ENCODE measurements at places on chromosomes 12 and 14.

- DNase-seq = no peak
These were observed 146.3 kb upstream of the KRAS start for GRCh38 chr12:25397001-25397400.

- DNase-seq = no peak
These were observed 33.6 kb upstream of the COX6A1 start for GRCh38 chr12:120404271-120404670.

GRCh38 chr14:75090353-75090752 lies 20.9 kb downstream of the ZC2HC1C start:
- no peak for DNase-seq

- no peak for DNase-seq
These were observed 20.2 kb downstream of the DCAF4 start for GRCh38 chr14:72946491-72946890.

GRCh38 chr12:76030341-76031080 lies 1.1 kb downstream of the PHLDA1 start:
- peak; percentile 45 for DNase-seq

GRCh38 chr12:48852734-48853688 lies 1.0 kb upstream of the DDX23 start:
- DNase-seq = peak; percentile 84

- DNase-seq = no peak
These were observed 74.7 kb downstream of the PRORP start for GRCh38 chr14:35197015-35197414.

DNA sequence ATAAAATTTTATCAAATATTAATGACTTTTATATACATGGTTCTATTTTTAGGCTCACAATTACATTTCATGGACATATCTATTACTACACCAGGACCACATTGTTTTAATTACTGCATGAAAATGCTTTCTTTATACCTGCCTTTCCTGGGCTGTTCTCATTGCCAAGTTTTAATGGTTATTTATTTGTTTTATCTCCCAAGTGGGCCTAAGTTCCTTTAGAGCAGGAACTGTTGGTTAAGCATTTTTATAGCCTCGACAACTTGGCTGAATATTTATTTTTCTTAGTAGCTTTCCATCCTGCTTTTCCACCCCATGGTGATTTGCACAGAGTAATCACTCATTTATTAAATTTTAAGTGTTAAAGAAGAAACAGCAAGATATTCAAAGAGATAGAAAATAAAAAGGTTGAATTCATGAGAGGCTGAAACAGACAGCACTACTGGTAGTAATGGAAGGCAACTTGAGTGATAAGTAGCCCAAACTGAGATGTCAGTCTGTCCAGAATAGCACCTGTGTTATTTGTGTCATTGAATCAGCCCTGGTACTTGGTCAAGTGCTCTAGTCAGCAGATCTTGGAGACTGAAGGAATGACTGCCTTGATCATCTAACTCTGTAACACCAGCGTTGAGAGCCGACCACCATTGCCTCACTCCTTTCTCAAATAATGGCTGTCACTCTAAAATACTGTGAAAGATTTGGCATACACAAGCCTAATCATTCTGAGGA lies 119.1 kb upstream of the EGLN3 start:
- no peak for DNase-seq

- no peak for DNase-seq
These were observed 178.9 kb upstream of the MGAT4C start for GRCh38 chr12:86435053-86435452.

- no peak for DNase-seq
These were observed 27.9 kb downstream of the ACTN1 start for GRCh38 chr14:68951035-68951797.

- no peak for DNase-seq
These were observed 126.2 kb downstream of the RFLNA start for GRCh38 chr12:124420996-124421674.

- no peak for DNase-seq
These were observed 13.9 kb upstream of the AVPR1A start for GRCh38 chr12:63164911-63165310.

- DNase-seq = no peak
These were observed 55.2 kb downstream of the TMCC3 start for GRCh38 chr12:94595152-94595551.

GRCh38 chr14:64531567-64531966 lies 9.0 kb upstream of the HSPA2 start:
- DNase-seq = no peak

DNA sequence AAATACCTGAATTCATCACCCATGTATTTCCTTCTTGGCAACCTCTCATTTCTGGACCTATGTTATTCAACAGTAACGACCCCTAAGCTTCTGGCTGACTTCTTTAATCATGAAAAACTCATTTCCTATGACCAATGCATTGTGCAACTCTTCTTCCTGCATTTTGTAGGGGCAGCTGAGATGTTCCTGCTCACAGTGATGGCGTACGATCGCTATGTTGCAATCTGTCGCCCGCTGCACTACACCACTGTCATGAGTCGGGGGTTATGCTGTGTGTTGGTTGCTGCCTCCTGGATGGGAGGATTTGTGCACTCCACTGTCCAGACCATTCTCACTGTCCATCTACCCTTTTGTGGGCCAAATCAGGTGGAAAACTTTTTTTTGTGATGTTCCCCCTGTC lies 356 bp downstream of the OR4Q2 start:
- DNase-seq = no peak

- DNase-seq = no peak
These were observed 737.6 kb downstream of the SLC16A7 start for GRCh38 chr12:60333461-60333860.

GRCh38 chr12:11687528-11687927 lies 38.1 kb downstream of the ETV6 start:
- no peak for DNase-seq

- DNase-seq = no peak
These were observed 12.8 kb downstream of the DIP2B start for GRCh38 chr12:50517421-50518048.

GRCh38 chr14:105851716-105852377 lies 325.5 kb downstream of the TMEM121 start:
- DNase-seq = no peak

GRCh38 chr14:23054000-23054811 lies 3.1 kb downstream of the CDH24 start:
- no peak for DNase-seq

DNA sequence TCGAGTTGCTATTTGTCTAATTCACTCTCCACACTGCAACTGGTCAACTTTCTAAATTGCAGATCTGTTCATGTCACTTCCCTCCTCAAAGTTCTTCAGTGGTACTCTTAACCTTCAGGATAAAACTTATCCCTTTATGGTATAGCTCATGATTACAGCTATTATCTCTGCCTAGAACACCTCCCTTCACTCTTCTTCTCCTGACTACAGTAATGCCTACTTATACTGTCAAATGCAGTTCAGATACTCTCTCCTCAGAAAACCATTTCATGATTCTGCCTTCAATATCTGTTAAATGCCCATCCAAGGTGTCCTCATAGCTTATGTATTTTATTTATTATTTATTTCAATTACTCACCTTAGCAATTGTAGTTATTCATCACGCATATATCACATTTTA lies 85.5 kb downstream of the FAR2 start:
- DNase-seq = no peak

GRCh38 chr12:48816143-48816854 lies 2.0 kb upstream of the CACNB3 start:
- DNase-seq = no peak

- DNase-seq = no peak
These were observed 1640.0 kb upstream of the SEL1L start for GRCh38 chr14:83173687-83174086.

DNA sequence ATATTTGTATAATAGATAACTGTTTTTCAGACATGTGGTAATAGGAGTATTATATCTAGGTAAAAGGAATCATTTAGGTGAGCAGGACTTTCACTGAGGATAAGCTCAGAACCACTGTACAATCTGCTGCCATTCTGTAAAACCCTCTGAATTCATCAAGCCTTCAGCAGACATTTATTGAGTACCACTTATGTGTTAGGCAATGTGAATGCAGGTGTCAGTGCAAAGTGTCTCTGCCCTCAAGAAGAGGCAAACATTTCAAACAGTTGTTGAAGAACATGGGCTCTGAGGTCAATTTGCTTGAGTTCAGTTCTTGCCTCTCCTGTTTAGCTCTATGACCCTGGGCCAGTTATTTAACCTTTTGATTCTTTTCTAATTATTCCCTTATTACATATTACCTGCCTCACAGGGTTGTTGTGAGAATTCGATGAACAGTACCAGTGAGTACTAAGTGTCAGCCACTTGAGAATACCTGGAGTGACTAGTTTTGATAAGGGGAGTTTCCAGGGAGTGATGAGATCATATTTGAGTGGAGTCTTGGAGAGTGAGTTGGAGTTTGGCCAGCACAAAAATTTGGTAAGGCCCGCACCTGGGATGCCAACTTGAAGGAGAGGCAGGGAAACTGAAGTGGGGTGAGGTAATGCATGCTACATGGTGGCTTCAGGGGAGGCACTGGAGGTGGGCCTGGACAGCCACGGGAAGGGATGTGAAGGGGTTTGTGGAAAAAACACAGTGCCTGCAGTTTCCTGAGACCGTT lies 33.7 kb downstream of the RASSF8 start:
- DNase-seq = no peak

DNA sequence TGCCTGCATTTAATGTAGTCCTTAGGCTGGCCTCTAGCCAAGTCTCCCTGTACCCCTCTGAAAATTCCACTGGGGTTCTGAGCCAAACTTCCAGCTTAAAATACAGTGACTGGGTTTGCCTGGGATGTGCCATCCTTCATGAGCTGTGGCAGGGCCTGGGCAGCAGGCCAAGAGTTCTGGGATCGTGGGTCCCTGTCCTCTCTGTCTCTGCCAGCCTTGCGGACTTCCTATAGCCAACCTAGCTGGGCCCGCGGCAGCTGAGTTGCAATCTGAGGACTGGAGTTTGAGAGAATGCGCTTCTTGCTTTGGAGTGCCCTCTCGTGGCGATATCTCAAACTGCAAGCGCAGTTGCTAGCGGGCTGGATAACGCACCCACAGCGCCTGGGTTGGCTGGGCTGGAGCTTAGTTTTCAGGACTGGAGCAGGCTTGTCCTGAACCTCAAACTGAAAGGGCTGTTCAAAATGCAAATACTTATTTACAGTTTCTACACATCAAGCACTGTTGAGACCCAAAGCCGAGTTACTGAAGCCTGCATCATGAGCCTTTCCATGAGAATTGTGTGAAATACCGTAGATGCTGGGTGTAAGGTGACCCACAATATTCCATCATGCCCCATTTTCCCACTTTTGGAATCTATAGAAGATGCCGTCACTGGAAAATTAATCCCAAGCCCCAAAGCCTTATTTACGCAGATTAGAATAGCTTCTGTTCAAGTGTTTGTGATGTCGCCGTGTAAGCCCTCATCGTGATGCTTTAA lies 7.3 kb upstream of the IFI27L2 start:
- peak; percentile 76 for DNase-seq

- DNase-seq = no peak
These were observed 26.5 kb downstream of the WDHD1 start for GRCh38 chr14:55000381-55000780.

- no peak for DNase-seq
These were observed 270.8 kb downstream of the BCL11B start for GRCh38 chr14:99001241-99001640.

- no peak for DNase-seq
These were observed 2.0 kb downstream of the BHLHE41 start for GRCh38 chr12:26122681-26123481.

DNA sequence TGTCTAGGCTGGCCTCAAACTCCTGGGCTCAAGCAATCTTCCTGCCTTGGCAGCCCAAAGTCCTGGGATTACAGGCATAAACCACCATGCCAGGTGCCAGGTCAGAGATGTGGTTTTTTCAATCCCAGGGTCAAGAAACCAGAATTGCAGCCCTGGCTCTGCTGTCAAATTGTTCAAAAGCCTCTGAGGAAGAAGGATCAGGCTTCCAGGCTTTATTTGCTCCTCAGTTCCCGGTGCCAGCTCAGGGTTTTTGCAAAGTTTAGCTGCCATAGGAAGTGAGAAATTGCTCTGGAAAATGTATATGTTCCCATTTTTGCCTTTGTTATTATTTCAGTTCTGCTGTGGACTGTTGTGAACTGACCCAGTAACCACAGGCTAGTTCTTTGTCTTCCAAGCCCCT lies 28.7 kb downstream of the WNT5B start:
- DNase-seq = no peak

DNA sequence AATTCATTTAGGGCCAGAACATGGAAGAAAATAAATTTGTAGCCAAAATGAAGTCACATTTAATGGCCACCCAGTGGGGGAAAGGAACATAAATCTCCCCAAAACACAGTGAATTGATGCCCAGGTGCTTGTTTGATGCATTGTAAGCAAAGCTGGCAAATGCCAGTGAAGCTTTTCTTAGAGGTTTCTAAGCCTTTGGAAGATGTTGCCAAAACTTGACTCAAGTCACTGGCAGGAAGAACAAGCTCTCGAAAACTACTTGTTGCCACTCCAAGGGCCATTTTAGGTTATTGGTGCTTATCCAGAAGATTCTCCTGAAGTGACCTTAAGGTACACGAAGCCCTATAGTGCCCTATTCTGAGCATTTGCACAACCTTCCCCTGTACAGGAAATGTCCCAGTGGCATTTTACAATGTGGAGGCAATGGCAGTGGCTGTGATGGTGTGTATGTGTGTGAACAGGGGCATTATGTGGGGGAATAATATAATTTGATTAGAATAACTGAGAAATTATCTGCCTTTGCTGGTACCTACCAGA lies 89.5 kb upstream of the NOVA1 start:
- no peak for DNase-seq

DNA sequence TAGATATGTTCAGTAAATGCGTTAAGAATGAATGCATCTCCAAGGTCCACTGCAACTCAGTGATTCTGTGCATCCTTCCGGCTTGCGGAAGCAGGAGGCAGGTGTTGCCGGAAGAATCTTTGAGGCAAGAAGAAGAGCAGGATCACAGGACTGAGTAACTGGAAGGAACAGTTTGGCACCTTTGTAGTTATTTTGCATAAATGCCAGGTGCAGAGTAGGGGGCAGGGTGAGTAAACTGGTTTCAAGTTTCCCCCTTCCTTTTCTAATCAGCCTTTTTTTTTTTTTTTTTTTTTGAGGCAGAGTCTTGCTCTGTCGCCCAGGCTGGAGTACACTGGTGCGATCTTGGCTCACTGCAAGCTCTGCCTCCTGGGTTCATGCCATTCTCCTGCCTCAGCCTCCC lies 22.3 kb downstream of the DYRK4 start:
- DNase-seq = no peak

GRCh38 chr12:65335021-65335714 lies 56.7 kb downstream of the MSRB3 start:
- no peak for DNase-seq

GRCh38 chr14:36333119-36333518 lies 12.7 kb upstream of the MBIP start:
- no peak for DNase-seq
